ENCODE measurements at places on chromosomes 1 and 21. TPM values are rescaled to one million over a fixed set of nuclear protein-coding genes. Genes with fewer than 3 reads are reported as not detected.

The WNT4 gene
- 1.6 TPM for total RNA-seq

DNA sequence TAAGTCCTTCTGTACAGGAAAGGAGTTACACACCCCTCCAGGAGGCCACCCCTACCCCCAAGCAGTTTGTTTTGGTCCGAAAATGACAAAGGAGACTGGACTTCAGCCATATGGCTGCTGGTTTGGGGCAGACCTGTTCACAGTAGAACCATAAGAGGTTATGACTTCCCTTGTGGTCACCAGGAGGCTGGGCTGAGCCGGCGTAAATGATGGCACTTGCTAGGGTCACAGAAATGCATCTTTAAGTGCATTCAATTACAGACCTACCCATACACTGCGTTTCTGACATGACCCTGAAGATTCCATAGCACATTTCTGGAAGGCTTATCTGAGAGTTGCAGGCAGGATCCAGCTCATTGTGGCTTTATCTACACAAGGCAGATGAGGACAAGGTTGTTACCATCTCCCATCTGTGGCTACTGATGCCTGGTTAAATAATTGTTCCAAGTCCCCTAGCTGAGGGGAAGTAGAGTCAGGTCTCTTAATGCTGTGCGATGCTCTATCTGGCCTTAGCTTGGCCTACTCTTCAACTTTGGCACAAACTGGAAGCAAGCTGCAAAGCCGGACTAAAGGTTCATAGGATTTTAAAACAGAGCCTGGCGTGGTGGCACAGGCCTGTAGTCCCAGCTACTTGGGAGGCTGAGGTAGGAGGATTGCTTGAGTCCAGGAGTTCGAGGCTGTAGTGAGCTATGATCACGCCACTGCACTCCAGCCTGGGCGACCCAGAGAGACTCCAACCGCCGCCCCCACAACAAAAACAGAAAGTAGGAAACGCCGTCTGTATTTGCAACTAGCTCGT lies 1.7 kb upstream of the TRIM67 start:
- no peak for DNase-seq

DNA sequence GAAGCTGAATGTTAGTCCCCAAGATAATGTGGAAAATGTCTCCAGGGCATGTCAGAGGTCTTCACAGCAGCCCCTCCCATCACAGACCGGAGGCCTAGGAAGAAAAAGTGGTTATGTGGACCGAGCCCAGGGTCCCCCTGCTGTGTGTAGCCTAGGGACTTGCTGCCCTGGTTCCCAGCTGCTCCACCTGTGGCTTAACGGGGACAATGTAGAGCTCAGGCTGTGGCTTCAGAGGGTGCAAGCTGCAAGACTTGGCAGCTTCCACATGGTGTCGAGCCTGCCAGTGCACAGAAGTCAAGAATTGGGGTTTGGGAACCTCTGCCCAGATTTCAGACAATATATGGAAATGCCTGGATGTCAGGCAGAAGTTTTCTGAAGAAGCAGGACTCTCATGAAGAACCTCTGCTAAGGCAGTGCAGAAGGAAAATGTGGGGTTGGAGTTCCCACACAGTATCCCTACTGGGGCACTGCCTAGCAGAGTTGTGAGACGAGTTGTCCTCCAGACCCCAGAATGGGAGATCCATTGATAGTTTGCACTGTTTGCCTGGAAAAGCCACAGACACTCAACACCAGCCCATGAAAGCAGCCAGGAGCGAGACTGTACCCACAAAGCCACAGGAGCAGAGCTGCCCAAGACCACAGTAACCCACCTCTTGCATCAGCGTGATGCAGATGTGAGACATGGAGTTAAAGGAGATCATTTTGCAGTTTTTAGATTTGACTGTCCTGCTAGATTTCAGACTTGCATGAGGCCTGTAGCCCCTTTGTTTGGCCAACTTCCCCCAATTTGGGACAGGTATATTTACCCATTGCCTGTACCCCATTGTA lies 204.9 kb downstream of the MRPL39 start:
- DNase-seq, result no peak

DNA sequence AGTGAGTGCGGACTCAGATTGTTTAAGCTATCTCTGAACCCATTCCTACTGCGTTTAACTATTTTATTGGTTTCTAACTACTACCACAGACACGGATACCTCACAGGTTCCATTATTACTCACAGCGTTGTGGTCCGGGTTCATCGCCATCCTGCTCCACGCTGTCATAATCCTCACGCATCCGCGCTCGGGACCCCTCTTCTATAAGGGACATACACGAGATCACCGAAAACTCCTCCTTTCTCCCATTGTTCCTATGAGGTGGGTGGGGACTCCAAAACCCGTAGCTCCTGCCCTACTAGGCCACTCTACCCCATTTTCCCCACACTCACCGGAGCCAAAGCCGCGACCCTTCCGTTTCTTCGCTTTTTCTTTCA lies 610 bp downstream of the RBM8A start:
- no peak for DNase-seq

DNA sequence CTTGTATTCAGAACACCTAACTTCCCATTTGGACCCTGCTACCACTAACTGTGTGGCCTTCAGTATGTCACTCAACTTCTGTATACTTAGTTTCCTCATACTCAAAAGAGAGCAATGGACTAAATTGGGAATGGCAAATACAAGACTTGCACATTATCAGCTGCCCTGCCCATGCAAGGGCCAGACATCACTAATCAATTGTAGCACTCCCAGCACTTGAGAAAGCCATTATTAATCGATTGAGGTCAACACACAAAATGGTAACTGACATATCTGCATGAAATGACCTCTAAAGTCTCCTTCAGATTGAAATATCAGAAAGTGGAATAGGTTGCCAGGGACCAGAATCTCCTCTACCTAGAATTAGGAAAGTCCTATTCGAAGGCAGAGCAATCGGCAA lies 59.2 kb downstream of the MT1HL1 start:
- no peak for DNase-seq
